ENCODE measurements at places on chromosomes 4 and X. TPM values are rescaled to one million over a fixed set of nuclear protein-coding genes. Genes with fewer than 3 reads are reported as not detected.

KDR gene
- total RNA-seq: 446 TPM

STK32B gene
- total RNA-seq: 21.3 TPM

SH3TC1 gene
- total RNA-seq: 155 TPM

CC2D2A gene
- 23.1 TPM for total RNA-seq

ABCG2 gene
- 7.0 TPM for total RNA-seq

PRR32 gene
- not detected for total RNA-seq

PCDH10 gene
- total RNA-seq: 71.9 TPM

ETDA gene
- not detected for total RNA-seq

HTN1 gene
- total RNA-seq: not detected

ERAS gene
- not detected for total RNA-seq

ZNF732 gene
- total RNA-seq: 1.6 TPM

RHOXF1 gene
- total RNA-seq: not detected

LPAR4 gene
- 1.2 TPM for total RNA-seq
